RPMI7951 (cell line): ENCODE measurements at places on chromosomes 16 and 17. TPM values are rescaled to one million over a fixed set of nuclear protein-coding genes. Genes with fewer than 3 reads are reported as not detected.

KRT32 gene
- total RNA-seq = not detected in 2 replicates

DNA sequence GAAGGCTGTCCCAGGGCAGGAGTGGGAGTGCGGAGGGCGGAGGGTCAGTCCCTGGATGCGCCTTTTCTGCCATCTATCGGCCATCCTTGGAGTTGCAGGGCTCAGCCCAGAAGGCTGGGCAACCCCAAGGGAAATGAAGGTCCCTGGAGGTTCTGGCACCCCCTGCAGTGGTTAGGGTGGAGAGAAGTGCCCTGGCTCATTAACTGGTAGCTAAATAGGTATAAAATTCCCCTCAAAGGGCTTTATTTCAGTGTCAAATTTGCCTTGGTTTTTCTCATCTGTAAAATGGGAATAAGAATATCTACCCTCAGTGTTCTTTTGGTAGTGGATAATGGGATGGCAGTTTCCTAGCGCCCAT is 22.4 kb downstream of the C17orf75 start:
- peak; percentile 57 for DNase-seq

- peak; percentile 87 for DNase-seq
These were observed 118.1 kb downstream of the STXBP4 start for GRCh38 chr17:55086635-55087058.

CCDC200 gene
- total RNA-seq = not detected in 2 replicates

GRCh38 chr17:74842146-74842598 is 17.5 kb downstream of the GRIN2C start:
- peak; percentile 9 for DNase-seq

DNA sequence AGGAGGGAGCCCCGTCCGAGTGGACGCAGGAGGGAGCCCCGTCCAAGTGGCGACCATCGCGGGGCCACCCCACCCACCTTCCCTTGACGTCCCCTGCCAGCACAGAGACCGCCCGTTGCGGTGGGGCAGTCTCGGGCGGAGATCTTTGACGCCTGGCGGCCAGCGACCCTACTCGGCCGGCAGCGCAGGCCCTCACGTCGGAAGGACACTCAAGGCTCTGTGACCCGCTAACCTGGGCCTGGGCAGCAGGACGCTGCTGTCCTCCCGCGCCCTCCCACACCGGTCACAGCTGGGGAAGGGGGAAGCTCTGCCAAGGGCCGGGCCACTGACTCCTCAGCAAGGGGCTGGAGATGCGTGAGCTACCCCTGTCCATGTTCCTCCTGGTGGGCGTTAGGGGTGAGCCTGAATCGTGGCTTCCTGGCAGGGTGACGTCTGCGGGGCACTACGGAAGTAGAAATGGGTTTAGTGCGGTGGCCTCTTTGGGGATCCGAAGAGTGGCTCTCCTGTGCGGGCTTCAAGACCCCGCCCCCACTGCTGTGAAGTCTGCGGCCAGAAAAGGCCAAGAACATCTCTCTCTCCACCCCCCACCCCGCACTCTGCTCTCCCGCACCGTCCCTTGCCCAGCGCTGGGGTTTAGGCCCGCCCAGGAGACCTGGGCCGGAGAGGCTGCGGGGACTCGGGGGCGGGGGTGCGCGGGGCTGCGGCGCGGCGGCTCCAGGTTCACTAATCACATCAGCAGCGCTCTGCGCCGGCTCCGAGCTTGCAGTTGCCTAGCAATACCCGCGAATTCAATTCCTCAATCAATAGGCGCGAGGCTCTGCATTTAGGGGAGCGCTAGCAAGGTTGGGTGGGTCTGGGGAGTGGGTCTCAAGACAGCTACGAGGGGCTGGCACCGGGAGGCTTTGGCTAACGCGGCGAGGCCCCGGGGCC is 5.8 kb downstream of the CBX8 start:
- no peak for DNase-seq

DNA sequence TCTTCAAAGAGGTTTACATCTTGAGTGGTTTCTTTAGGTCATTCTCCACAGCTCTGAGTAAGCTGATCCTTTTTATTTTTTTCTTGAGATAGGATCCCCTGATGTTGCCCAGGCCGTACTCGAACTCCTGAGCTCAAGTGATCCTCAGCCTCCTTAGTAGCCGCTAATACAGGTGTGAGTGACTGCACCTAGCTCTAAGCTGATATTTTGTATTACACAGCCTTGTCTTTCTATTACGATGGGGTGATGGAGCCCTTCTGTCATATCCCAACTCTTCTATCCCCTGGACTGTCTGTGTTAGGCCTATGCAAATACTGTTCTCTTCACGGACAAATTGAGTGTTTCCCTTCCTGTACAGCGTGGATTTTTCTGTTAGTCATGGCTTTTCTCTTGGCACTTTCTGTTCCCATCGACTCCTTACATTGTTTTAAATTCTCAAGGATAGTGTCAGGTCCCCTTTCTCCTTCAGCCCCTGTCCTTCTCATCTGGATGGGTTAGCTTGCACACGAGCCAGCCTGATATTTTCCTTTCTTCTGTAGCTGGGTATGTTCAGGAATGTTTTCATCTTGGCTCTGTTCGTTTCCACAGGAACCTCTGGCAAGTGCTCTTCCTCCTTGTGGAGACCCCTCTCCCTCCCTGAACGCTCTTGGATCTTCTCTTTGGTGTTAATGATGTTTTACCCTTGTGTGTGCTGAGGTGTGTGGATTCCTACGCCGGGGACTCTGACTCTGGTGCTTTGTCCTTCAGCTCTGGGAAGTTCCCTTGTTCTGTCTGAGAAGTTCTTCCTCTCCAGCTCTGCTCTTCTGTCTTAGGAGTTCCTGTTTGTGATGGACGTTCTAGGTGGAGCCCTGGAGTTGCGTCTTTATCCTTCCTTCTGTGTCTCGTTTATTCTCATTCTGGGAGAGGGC is 2.3 kb downstream of the BANP start:
- DNase-seq = no peak

RHBDF1 gene
- 14.6 and 19.9 TPM in 2 replicates for total RNA-seq

GRCh38 chr17:35540589-35541404 is 3.3 kb upstream of the SLFN12L start:
- peak; percentile 54 for DNase-seq

DNA sequence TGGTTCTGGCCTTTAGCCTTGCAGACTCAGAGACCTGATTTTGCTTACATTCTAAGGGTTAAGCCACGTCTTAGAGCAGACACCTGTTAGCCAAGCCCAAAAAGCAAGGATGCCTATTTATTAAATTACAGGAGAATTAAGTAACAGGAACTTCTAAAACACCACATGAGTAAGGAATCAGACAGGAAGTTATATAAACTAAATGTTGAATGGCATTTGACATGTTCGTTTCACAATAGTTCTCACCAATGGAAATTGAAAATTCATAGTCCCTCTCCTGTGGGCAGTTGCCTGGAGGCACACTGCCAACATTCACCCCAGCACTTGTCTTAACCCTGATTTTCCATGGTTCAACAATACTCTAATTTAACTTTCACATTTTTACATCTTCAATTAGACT is 9.0 kb downstream of the KRTAP9-7 start:
- DNase-seq = no peak

- peak; percentile 53 for DNase-seq
These were observed 27.8 kb downstream of the GNPTG start for GRCh38 chr16:1379304-1380076.

CCL1 gene
- not detected in 2 replicates for total RNA-seq

GRCh38 chr17:37815536-37815935 is 70.7 kb upstream of the HNF1B start:
- no peak for DNase-seq

- no peak for DNase-seq
These were observed 33.3 kb downstream of the STAT5A start for GRCh38 chr17:42321555-42321954.

SCNN1G gene
- total RNA-seq = not detected in 2 replicates

- no peak for DNase-seq
These were observed 29.2 kb upstream of the C16orf78 start for GRCh38 chr16:49344401-49344800.

DNA sequence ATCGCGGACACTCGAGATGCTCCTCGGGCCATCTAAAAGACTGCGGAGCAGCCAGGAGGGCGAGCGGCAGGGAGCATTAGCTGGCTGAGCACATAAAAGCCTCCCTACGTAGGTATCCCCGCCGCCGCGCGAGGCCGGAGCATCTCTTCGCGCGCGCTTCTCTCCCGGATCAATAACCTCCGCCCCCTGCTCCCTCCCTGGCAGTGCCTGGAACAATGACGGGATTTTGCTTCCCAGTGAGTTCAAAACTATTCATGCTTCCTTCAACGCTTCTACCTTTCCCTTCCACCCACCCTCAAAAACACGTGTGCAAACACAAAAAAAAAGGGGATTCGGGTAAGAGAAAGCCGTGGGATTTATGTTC is 984 bp downstream of the CENPV start:
- peak; percentile 38 for DNase-seq

GRCh38 chr17:3660311-3660891 is 8.0 kb downstream of the TAX1BP3 start:
- DNase-seq = no peak

DNA sequence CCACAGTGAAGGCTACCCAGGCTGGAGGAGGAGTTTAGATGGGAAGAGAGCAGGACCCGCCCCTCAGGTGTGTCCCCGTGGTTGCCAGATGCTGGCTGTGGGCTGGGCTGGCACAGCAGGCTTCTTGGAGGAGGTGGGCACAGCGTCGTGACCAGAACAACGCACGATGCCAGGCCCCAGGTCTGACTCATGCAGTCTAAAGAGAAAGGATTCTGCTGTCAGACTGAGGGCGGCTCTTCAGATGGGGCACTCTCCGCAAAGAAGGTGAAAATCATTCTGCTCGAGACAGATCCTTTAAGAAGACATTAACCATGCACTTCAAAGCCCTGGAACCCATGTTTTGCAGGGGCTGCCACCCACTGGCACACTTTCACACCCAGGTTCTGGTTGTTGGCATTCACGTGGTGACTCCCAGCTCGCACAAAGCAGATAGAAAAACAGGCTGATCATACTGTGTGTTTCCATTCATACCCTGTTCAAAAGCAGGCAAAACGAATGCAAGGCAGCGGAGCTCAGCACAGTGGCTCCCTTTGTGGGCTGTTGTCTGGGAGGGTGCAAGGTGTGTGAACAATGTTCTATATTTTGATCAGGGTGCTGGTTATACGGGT is 19.0 kb downstream of the CACNG4 start:
- DNase-seq = peak; percentile 34

MYH13 gene
- total RNA-seq = under 0.01 TPM in 1 of 2 replicates, not detected in the other

DNA sequence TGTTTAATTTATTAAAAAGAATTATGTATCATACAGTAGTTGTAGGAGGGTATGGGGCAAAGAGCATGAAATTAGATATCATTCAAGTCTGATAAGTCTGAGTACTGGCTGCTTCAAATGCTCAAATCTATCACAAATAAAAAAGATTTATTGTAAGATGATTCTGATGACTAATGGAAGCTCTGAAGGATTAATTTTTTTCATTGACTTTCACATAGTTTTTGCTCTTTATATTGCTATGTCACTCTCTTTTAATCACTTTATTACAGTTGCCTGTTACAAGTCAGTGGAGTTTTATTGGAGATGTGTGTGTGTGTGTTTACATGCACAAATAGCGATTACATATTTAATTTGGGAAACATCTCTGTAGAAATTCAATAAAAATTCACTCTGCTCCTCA is 15.0 kb downstream of the MAP2K4 start:
- DNase-seq = no peak

DNA sequence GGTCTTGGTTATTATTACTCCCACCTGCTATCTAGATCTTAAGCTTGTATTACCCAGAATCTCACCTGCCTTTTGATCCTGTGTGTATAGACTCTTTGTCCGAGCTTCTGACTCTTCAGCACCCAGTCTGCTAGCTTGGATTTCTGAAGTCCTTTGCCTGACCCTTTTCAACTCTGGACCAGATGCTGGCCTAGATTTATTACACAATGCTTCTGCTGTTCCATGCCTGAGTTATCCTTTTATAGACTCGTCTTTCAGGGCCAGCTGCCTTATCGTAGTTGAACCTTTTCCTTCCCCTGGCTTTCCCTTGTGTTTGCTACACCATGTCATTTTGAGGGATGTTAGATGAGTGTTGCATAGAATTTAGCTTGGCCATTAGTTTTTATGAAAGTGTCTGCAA is 32.6 kb downstream of the RHOT1 start:
- no peak for DNase-seq

- DNase-seq = no peak
These were observed 172.3 kb downstream of the KATNIP start for GRCh38 chr16:27722207-27722606.

GRCh38 chr17:8969901-8970300 is 4.4 kb upstream of the PIK3R5 start:
- DNase-seq = no peak

DNA sequence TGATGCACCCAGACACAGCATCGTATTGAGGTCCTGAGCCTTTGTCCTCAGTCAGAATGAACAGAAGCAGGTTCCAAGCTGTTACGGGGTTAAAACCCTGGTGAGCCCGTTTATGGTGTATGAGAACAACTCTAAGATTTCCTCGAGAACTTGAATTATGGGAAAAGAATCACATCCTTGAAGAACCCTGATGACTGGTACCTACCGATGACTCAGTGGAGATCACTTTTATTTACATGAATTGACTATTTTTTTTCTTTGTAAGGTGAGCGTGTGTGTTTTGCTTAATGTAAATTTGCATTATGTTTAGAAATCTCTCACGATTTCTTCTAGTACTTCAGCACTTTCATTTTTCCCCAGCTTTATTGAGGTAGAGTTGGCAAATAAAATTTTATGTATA is 3.3 kb upstream of the KRTAP4-4 start:
- DNase-seq = no peak

- no peak for DNase-seq
These were observed 7.8 kb downstream of the VPS4A start for GRCh38 chr16:69318911-69319289.

KRT28 gene
- not detected in 2 replicates for total RNA-seq

GRCh38 chr17:35084987-35085386 is 21.5 kb upstream of the RFFL start:
- peak; percentile 42 for DNase-seq

EVPL gene
- total RNA-seq = not detected in 2 replicates

GRCh38 chr16:53091466-53092211 is 36.8 kb downstream of the CHD9 start:
- peak; percentile 94 for DNase-seq

RNU2-1 gene
- not detected in 2 replicates for total RNA-seq

DNA sequence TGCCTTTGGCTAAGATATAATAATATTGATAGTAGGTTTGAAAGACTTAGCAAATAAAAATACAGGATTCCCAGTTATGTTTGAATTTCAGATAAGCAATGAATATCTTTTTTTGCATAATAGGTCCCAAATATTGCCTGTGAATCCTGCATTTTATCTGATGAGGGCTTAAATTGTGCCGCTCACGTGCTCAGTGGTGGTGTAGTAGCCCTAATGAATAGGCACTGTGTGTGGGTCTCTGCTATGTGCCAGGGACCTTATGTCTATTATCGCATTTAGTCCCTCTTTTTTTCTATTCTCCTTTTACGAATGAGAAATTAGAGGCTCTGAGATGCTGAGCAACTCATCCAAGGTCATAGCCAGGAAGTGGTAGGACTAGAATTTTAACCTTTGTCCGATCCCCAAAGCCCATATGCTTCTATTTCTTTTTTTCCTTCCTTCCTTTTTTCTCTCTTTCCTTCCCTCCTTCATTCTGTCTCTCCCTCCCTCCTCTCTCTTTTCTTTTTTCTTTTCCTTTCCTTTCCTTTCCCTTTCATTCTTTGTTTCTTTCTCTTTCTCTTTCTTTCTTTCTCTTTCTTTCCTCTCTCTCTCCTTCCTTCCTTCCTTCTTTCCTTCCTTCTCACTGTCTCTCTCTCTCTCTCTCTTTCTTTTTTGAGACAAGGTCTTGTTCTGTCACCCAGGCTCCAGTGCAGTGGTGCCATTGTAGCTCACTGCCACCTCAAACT is 47.2 kb downstream of the RGS9 start:
- DNase-seq = no peak

- no peak for DNase-seq
These were observed 1239.8 kb upstream of the GOT2 start for GRCh38 chr16:59973966-59974365.

ZSCAN10 gene
- total RNA-seq = not detected in 2 replicates
